ENCODE measurements at places on chromosomes 2 and 18.

GRCh38 chr2:159144776-159145614, 141.5 kb downstream of the WDSUB1 start:
- DNase-seq: peak; percentile 8

DNA sequence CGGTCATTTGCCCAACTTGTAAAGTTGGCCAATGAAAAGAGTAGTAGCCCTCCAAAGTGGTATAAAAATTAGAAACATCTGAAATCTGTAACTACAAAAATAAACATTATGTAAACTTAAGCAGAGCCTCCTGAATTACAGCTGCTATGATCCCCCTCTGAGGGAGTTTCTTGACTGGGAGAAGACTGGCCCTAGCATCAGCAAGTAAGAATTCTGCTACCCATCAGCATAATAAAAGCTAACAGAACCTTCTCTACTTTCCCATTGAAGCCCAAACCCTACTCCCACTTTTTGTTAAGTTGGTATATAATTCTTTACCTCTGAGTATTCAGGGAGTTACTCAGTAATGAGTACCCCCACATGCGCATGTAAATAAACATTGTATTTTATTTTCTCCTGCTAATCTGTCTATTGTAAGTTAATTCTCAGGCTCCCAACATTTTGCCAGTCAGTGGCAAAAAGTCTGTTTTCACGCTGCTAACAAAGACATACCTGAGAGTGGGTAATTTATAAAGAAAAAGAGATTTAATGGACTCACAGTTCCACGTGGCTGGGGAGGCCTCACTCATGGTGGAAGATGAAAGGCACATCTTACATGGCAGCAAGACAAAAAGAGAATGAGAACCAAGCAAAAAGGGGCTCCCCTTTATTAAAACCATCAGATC, 71.3 kb downstream of the MYL12B start:
- DNase-seq: no peak

- no peak for DNase-seq
These were observed 9.3 kb upstream of the EFEMP1 start for GRCh38 chr2:55932843-55933242.

GRCh38 chr18:3923750-3924149, 473.8 kb downstream of the TGIF1 start:
- no peak for DNase-seq

DNA sequence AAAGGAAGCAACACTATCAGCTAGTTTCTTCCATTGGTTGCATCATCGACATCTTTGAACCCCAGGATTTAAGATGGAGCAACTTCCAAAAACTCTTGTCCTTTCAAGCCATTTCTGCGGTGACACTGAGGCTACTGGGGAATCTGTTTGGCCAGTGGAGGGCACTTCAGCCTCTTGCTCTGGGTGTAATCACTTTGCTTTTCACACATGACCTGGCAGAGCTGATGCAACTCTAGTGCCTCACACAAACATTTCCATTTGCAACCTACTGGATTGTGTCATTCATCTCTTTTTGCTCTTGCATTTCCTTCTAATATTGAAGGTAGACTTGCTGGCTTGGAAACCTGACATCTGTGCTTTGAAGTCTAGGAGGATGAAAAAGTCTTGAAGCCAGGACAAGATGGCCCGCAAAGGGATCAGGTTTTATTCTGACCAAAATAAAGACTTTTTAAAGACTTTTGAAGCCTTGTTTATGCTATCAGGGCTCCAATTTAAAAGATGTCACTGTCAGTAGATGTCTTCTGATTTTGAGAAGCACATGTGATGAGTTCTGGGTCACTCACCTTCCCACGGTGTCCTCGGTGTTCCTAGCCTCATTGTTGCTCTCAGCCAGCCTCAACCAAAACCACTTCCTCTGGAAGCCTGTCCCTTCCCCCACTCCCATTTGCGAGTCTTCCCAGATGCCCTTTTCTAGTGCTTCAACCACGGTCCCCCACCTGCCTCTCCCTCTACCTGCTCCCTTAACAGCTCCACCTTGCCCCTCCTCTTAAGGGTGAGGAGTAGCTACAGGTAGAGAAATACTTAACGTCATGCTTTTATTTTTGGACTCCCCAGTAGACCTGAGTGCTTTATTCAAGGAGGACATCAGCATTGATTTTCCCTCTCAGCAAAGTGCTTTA, 69.7 kb upstream of the KCNE4 start:
- no peak for DNase-seq

- peak; percentile 66 for DNase-seq
These were observed 36.7 kb upstream of the ARL4C start for GRCh38 chr2:234533626-234534025.

GRCh38 chr2:10016802-10017258, 26.5 kb upstream of the KLF11 start:
- no peak for DNase-seq

GRCh38 chr2:30974554-30974953, 163.7 kb downstream of the GALNT14 start:
- no peak for DNase-seq

DNA sequence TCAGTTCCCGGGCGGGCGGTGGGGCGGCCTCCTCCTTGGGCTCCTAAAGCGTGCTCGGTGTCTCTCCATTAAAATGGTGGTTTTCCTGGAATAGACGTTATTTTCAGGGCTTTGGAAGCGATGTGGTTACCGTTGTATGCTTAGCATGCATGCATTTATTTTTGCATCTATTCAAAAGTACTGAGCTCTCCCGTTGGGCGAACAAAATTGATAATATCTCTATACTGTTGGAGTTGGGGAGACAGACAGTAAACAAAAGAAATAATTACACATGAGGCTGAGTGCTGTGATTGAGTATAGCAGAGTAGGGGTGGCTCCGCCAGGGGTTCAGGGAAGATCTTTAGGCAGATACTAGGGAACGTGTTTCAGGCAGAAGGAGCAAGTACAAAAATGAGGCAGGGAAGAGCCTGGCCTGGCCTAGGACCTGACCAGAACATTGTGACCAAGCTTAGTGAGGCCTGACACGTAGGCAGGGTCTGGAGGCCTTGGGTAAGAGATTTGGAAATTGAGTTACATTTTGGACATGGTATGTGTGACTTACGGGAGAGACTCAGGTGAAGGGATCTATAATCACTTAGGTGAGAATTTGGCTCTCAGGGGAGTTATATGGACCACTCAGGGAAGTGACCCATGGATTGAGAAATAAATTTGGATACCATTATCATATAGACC, 674 bp downstream of the NCAPH start:
- DNase-seq: no peak

- DNase-seq: no peak
These were observed 132.8 kb downstream of the DNAH6 start for GRCh38 chr2:84649058-84649457.

- DNase-seq: no peak
These were observed 647.7 kb downstream of the BCL11A start for GRCh38 chr2:59905731-59906130.

- no peak for DNase-seq
These were observed 768.9 kb downstream of the SLC4A3 start for GRCh38 chr2:220396287-220396686.

GRCh38 chr2:54106631-54107454, 8.6 kb upstream of the ACYP2 start:
- DNase-seq: peak; percentile 65

GRCh38 chr2:58900246-58901027, 659.3 kb upstream of the FANCL start:
- no peak for DNase-seq

- no peak for DNase-seq
These were observed 40.7 kb downstream of the ODC1 start for GRCh38 chr2:10407432-10407831.

DNA sequence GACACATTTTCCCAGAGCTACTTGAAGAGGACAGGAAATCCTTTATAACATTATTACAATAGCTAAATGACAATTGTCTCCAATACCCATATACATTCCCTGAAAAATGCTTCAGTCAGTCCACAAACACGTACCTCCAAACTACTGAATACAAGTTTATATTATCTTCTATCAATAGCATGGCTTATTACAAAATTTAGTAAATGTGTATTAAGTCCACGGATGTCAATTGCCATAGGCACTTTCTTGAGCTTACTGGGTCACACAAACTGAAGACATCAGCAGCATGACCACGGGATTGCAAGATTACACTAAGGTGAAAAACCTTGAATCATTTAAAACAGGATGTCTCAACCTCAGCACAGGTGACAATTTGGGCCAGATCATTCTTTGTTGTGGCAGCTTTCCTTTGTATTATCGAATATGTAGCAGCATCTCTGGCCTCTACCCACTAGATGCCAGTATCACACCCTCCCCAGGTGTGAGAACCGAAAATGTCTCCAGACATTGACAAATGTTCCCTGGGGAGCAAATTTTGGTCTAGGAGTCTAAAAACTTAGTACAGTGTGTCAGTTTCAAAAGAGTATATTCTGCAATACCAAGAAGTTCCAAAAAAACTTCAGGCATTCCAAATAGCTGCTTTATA, 1.4 kb downstream of the MBD2 start:
- DNase-seq: peak; percentile 89

- no peak for DNase-seq
These were observed 265.8 kb upstream of the ID2 start for GRCh38 chr2:8416001-8416571.

DNA sequence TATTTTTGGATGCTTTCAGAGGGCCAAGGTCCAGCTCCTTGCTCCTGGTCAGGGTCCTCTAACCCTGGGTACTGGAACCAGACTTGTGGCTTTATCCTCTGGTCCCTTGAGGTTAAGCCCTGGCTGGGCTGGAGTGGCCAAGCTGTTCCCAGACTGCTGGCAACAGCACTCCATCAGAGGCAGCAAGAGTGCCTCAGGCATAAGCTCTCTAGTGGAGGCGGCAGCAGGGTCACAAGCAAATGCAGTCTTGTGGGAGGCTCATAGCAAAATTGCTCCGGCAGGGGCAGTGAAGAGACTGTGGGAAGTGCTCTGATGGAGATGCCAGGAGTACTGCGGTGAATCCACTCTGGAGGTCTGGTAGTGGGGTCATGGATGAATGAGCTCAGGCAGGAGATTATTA, 128.9 kb upstream of the OTOS start:
- no peak for DNase-seq

DNA sequence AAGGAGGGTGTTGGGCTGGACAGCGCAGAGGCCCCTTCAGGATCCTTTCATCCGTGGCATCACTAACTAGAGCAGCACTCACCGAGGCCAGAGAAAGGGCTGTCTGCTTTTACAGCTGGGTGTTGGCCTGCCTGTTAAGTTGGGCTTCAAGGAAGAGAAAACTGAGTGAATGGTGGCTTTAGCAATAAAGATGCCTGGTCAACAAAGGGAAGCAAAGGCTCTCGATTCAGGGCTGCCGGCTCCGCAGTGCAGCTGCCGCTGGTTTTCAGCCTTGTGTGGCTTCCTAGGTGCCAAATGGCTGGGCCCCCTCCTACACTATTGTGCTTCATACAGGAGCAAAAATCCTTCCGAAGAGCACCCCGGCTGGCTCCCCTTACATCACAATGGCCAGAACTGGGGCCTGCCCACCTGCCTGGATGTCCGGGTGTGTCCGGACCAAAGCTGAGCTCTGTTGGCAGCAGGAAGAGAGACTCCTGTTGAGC, 61.0 kb upstream of the GPR45 start:
- DNase-seq: no peak

DNA sequence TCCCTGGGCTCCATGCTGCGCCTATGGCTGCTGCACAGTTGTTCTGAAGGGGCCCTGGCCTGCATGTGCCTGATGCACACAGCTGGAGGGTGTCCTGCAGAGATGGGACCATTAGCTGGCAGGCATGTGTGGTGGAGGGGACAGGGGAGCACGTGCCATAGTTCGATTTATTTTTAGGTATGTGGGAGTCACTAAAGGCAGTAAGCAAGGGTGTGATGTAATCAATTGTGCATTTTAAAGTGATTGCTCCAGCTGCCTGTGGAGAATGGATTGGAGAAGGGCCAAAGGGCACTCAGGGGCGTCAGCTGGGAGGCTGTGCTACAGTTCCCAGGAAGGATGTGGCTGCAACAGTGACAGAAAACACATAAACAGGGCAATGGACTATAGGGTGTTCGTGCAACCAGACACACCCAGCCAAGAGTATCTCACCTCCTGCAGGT, 205.1 kb downstream of the ARL4C start:
- peak; percentile 35 for DNase-seq

DNA sequence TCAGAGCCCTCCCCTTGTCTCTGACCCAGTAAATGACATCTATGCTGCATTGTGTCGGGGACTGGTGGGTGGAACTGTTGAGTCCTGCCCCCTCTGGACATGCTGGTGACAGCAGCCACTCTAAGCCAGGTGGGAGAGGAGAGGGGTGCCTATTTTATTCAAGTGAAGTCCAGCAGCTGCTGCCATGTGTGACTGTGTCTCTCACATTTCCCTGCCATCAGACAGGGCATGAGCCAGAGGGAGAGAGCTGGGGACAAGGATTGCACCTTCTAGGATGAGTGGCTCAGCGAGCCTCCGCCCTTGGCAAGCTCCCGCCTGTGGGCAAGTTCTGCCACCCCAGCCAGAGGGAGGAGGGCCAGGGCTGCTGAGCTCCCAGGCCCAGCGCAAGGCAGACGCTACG, 13.7 kb downstream of the NGEF start:
- DNase-seq: no peak

GRCh38 chr2:18435426-18436037, 124.9 kb downstream of the RDH14 start:
- DNase-seq: peak; percentile 53

GRCh38 chr2:219274361-219274921, 4.7 kb upstream of the DNAJB2 start:
- DNase-seq: no peak

DNA sequence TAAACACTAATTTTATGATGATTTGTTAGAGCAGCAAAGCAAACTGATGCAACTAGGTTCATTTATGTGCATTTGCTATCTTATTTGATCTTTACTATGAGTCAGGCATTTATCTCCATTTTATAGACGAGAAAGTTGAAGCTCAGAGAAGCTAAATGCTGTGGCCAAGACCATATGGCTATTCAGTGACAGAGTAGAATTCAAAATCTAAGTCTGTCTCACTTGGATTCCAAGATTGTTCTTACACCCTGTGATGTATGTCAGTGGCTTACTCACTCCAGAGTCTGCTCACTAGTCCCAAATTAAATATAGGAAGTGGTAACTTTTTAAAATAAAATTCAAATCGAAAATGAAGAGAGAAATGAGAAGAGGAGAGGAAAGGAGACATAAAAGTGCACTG, 114.0 kb upstream of the DDX18 start:
- no peak for DNase-seq

GRCh38 chr18:435940-436339, 64.6 kb downstream of the COLEC12 start:
- no peak for DNase-seq

DNA sequence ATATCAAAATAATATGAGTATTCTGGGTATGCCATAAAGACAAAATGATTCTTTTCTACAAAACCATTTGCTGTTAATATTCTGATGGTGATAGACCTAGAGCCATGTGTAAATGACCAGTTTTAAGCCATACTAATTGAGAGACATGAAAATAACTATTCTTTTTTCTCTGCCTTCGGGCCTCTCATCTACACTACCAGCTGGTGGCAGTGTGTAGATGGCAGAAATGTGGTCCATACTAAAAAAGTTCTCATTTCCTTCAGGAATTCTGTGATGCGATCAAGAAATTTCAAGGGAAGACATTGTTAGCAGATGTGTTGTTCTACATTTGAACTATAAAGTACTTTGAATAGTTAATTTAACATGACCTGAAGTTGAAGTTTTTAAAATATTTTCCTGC, 485.2 kb downstream of the TRIB2 start:
- DNase-seq: peak; percentile 9

- DNase-seq: no peak
These were observed 10.6 kb downstream of the MYO1B start for GRCh38 chr2:191255756-191256312.

- peak; percentile 36 for DNase-seq
These were observed 14.5 kb downstream of the ACOXL start for GRCh38 chr2:110746586-110747521.
